ENCODE measurements at places on chromosomes 4 and X. TPM values are rescaled to one million over a fixed set of nuclear protein-coding genes. Genes with fewer than 3 reads are reported as not detected.
A peak's percentile ranks its signal among the peaks of the same experiment; 100 is the strongest.

- H3K4me1 ChIP-seq = no peaks in the 10 kb centered on the region
- no peaks in the 10 kb centered on the region for H3K27me3 ChIP-seq
- DNase-seq = no peak
- no peak overlapping the region for H3K27ac ChIP-seq
- no peak overlapping the region for H3K4me3 ChIP-seq
- H3K36me3 ChIP-seq = no peaks in the 10 kb centered on the region
Observed at GRCh38 chr4:64774626-64775025, 365.4 kb upstream of the TECRL start.

DNA sequence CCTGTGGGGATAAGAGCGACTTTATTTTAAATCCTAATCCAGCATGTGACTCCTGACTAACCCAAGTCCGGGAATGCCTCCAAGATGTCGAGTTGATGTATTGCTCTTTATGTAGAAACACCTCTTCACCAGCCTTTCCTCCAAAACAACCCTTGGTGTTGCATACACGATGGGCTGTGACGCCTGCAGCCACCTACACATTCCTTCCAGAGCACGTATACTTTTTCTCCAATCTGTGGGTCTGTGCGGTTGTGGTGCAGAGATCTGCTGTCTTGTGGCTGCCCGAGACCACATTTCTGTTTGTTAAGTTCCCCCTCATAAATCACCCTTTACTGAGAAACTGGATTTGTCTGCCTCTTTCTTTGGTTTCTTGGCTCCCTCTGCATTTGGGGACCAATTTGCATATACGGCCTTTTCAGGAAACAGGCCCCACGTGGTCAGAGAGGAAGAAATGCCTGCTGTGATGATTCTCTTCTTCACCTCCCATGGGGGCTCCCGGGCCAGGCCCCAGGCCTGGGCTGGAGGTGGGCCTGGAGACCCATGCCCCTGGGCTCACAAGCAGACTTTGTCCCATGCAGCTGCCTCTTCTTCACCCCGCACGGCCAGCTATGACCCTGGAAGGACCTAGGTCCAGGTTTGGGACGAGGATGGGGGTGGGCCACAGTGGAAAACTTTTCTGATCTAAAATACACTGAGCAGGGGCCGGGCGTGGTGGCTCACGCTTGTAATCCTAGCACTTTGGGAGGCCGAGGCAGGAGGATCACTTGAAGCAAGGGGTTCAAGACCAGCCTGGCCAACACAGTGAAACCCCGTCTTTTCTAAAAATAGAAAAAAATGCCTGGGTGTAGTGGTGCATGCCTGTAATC lies 21.4 kb upstream of the AFAP1 start:
- H3K27me3 ChIP-seq = no peaks in the 10 kb centered on the region
- peak overlapping the region; percentile 54 for H3K27ac ChIP-seq
- peak overlapping the region; percentile 14 for H3K4me3 ChIP-seq
- H3K36me3 ChIP-seq = no peaks in the 10 kb centered on the region
- no peak for DNase-seq

Gene DCX
- total RNA-seq = not detected

GRCh38 chrX:48468693-48469691 lies 1.1 kb downstream of the SLC38A5 start:
- H3K27me3 ChIP-seq = no peaks in the 10 kb centered on the region
- H3K4me3 ChIP-seq = peak overlapping the region; percentile 36
- no peak for DNase-seq
- H3K27ac ChIP-seq = peak overlapping the region; percentile 17
- no peaks in the 10 kb centered on the region for H3K4me1 ChIP-seq

DNA sequence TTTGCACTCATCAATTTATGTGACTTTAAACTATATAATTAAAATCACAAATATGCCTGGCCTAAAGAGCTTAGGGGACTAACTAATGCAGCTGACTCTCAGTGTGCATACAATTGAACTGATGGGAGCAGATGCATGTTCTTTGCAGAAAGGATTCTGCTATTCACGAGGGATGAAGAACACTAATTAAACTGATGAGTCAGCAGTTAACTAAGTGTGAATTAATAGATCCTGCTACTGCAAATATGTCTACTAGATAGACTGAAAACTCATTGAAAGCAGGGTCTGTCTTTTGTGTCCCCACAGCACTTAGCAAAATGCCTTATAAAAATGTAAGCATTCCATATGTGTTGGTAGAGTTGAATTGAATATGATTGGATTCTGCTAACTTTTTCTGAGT lies 104.0 kb downstream of the SRPX start:
- H3K36me3 ChIP-seq = no peaks in the 10 kb centered on the region
- no peak for DNase-seq
- H3K27me3 ChIP-seq = no peaks in the 10 kb centered on the region
- no peaks in the 10 kb centered on the region for H3K4me1 ChIP-seq
- no peak overlapping the region for H3K27ac ChIP-seq

DNA sequence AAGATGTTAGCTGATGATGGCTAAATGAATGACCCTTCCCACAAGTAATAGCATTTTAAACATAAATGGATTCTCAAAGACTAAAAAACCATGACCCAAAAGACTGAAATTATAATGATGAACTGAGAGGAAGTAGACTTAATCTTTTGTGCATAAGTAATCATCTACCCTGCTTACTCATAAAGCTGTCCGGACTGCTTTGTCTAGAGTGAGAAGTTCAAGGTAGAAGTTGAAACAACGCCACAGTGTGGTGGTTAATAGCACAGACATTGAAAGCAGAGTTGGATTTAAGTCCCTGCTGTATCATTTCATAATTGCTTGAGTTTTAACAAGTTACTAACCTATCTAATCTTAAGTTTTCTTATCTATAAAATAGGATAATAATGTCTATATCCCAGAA lies 346.6 kb downstream of the CENPC start:
- H3K4me3 ChIP-seq = no peak overlapping the region
- DNase-seq = no peak
- no peak overlapping the region for H3K27ac ChIP-seq
- H3K36me3 ChIP-seq = no peaks in the 10 kb centered on the region
- no peaks in the 10 kb centered on the region for H3K4me1 ChIP-seq
- no peaks in the 10 kb centered on the region for H3K27me3 ChIP-seq
